ENCODE measurements at places on chromosomes 6 and 20.

GRCh38 chr6:144586986-144587385 lies 301.9 kb downstream of the UTRN start:
- DNase-seq: no peak

DNA sequence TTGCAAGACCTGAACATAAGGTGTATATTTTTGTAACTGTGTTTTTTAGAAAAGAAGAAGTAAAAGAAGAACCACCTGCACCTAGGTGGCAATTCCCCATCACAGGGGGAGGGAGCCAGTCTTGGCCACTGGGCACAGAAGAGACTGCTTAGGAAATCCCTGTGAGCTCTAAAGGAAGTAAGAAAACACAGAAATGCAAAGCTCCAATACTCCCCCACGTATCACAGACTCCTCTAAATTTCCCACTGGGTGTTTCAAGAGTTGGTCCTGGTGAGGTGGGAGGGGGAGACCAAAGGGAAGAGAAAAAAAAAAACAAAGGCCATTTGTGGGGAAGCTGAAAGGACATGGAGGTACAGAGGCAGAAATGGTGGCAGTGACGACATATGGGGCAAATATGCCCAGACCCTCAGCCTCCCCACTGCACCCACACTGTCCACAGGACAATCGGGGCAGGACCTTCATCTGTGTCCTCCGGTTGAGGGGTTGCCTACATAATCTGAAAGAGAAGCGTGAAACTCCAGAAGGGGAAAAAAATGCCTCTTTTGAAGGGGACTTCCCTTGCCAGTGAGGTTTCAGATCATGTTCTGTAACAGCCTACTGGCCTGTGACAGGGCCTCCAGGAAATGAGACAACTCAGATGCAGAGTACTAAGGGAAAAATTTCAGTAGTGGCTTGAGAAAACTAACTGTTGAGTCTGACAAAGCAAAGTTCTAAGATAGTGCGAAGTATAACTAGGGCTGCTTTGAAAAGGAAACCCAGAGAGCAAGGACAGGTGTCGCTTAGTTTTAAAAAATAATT lies 226.2 kb upstream of the MARCKS start:
- no peak for DNase-seq

- DNase-seq: no peak
These were observed 2.7 kb upstream of the CRISP1 start for GRCh38 chr6:49868951-49869529.

GRCh38 chr6:39300739-39301138 lies 13.5 kb downstream of the KCNK17 start:
- no peak for DNase-seq

- DNase-seq: no peak
These were observed 64.5 kb upstream of the TASP1 start for GRCh38 chr20:13703265-13703664.

- no peak for DNase-seq
These were observed 621.6 kb downstream of the KIF16B start for GRCh38 chr20:15951658-15952057.

DNA sequence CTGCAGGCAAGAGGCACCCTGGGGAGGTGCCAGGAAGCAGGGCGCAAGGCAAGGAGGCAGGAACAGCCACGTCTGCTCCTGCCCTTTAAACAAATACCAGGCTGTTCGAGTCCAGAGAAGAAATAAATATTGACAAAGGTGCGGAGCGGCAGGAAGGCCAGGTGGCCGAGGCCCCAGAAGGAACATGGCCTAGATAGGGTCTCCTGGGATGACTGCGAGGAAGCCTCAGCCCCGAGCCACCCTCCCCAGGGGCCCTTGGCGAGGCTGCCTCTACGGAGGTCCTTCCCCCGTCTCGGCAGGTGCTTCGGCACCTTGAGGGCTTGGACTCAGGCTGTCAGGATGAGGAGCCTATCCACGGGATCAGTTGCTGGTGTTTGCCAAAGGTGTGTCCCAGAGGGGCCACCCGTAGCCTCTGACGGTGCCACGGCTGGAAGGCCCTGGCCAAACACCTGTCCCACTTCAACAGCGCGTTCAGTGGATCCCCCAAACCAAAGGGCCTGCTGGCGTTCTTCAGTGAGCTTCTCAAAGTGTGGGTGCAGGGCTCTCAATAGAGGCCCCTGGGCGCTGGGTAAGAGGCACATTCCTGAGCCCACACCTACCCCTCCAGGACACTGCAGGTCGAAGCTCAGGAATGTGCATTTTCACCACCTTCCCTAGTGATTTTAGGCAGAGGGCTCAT lies 39.8 kb downstream of the SNX5 start:
- no peak for DNase-seq

DNA sequence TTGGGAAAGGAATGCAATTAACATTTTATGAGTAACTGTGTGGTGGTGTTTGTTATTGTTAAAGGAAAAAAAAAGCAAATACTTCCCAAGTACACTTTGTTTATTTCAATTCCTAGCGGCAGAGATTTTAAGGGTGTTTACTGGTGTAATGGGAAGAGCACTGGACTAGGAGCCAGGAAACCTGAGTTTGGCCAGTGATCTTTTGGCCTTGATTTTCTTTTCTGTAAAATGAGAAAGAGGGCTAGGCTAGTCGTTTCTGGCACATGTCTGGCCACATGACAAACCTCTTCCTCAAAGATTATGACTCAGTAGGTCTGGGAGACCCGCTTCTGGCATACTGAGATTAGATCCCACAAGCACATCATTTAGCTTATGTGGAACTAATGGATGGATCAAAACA lies 428.1 kb upstream of the NOX3 start:
- DNase-seq: no peak

GRCh38 chr6:165717732-165718465 lies 54.9 kb upstream of the PDE10A start:
- no peak for DNase-seq

DNA sequence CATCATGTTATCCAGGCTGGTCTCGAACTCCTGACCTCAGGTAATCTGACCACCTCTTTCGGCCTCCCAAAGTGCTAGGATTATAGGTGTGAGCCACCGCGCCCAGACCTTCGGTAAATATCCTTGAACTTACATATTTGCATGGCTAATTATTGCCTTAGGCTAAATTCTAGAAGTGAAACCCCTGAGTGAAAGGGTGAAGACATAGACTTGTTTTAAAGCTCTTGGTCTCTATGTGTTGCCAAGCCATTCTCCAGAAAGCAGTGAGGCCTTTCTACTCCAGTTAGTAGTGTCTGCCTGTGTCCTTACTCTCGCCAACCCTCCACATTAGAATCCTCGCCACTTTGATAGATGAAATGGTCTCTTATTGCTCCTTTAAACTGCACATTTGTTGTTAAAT lies 2.6 kb upstream of the NOTCH4 start:
- no peak for DNase-seq

- DNase-seq: no peak
These were observed 10.7 kb downstream of the HMGN3 start for GRCh38 chr6:79223611-79224404.

DNA sequence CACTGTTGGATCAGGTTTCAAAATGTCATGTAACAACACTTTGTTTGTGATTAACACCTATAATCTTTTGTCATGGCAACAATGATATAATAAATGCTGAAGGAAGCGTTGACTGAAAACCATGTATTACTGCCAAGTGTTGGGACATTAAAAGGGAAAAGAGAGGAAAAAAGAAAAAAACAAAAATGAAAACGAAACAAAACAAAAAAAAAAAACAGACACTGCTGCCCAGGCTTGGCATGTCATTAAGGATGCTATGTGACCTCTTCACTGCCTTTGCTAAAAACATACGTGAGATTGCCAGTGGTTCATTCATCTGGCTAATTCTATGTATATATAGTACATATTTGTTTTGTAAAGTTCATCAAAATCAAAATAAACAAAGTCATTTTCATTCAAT lies 516.7 kb upstream of the RNF217 start:
- no peak for DNase-seq

GRCh38 chr6:47413752-47414422 lies 63.7 kb upstream of the CD2AP start:
- DNase-seq: no peak

- no peak for DNase-seq
These were observed 270.5 kb upstream of the PLN start for GRCh38 chr6:118277631-118278030.

DNA sequence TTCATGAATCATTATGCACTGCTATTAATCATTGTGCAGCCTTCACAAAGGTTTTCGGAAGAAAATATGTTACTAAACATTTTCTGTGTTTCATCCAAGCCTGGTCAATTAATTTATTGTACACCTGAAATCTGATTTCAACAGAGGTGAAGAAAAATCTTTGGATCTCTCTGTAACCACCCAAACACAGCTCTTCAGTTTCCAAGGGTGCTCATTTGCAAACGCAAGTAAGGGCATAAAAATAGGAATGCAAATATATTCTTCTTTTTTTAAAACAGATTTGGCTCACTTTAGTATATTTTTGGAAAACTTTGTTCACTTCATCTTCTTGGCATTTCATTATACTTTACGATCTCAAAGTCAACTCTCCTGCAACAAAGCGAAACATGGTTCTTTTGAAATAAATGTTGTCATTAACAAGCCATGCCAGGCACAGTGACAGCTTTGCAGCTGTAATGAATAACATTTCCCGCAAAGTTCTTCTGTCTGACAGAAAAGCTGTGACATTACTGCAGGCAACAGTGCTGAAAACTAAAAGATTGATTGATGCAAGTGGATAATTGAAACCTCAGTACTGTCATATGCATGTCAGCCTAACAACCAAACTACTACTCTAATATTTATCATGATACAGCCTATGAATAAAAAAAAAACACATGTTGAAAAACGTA lies 348.3 kb downstream of the FRK start:
- DNase-seq: no peak

- DNase-seq: no peak
These were observed 35.8 kb downstream of the GCM1 start for GRCh38 chr6:53112871-53113270.

DNA sequence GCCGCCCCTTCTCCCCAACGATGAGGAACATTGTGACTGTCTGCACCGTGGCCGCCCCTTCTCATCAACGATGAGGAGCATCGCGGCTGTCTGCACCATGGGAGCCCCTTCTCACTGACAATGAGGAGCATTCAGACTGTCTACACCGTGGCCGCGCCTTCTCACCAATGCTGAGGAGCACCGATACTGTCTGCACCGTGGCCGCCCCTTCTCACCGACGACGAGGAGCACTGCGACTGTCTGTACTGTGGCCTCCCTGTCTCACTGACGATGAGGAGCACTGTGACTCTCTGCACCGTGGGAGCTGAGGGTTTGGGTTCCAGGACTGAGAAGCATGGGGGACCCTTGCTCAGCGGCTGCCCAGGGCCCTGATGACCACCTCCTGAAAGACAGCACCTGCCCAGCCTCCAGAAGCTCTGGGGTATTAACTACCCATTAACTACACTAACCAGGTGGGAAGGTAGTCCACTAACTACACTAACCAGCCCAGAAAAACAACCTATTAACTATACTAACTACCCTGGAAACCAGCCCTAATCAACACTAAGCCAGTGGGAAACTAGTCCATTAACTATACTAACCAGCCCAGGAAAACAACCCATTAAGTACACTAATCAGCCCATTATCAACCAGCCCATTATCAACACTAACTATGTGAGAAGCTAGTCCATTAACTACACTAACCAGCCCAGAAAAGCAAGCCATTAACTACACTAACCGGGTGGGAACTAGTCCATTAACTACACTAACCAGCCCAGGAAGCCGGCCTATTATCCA lies 116.9 kb downstream of the TAF4 start:
- no peak for DNase-seq

- no peak for DNase-seq
These were observed 16.4 kb upstream of the ENPP4 start for GRCh38 chr6:46113370-46113769.

GRCh38 chr6:147859071-147859470 lies 350.6 kb downstream of the SAMD5 start:
- no peak for DNase-seq

GRCh38 chr6:167707686-167708500 lies 118.8 kb upstream of the AFDN start:
- no peak for DNase-seq

DNA sequence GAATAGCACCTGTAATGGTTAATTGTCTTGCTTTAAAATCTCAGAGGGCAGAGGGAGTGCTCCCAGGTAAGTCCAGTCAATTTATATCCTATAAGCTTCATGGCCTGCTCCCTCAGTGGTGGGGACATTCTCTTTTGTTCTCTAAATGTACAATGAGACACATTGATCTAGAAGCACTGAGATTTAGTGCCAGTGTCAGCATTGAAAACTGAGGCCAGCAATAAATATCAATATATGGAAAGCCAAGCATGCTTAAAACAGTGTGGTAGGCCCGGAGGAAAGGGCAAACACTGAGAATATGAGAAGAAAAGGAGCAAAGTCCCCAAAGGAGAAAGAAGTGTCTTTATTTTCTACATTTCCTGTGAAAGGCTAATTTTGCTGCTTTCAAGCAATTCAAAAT lies 68.4 kb upstream of the CCN2 start:
- DNase-seq: no peak

DNA sequence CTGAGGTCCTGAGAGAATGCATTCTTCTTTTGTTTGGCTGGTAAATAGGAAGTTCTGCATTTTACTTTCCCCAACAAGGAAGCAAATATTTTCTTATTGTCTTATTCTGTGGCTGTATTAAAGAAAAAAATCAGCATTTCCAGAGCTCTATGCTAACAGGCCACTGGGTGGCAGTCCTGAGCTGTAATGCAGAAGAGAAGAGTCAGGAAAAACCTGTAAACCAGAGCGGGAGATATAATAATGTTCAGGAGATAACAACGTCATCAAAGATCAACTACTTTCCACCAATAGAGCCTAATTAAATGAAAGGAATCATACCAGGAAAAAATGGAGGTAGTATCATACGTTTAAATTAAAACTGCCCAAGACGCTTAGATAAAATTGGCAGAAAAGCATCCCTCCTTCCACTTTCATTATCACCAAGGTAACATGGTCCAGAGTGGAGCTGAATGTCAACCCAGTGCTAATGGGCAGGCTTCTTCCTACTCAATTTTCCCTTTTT lies 55.6 kb upstream of the CARMIL1 start:
- peak; percentile 32 for DNase-seq

GRCh38 chr6:142833054-142833453 lies 111.9 kb downstream of the HIVEP2 start:
- DNase-seq: no peak

DNA sequence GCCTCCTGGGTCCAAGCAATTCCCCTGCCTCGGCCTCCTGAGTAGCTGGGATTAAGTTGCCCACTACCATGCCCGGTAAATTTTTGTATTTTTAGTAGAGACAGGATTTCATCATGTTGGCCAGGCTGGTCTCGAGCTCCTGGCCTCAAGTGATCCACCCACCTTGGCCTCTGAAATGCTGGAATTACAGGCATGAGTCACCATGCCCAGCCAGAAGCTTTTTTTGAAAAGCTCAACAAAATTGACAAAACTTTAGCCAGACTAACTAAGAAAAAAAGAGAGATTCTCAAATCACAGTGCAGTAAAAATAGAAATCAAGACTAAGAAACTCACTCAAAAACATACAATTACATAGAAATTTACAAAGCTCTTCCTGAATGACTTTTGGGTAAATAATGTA lies 420.6 kb downstream of the COL12A1 start:
- no peak for DNase-seq

DNA sequence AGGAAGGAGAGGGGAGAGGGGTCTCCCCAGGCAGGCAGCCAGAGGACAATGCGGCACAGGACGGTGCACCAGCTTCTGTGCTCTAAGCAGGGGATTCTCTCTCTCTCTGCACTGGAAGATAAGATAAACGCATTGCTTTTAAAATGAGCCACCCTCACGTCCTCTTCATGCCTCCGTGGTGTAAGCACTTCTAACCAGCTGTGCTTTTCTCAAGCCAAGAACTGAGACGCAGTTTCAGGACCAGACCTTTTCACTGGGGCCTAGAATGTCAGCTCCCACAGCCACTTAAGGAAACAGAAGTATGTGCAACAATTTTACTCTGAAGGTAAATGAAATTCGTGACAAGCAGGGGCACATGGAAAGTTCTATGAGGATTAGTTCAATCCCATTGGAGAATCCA lies 82.4 kb downstream of the PSMB1 start:
- no peak for DNase-seq

- DNase-seq: no peak
These were observed 296.3 kb downstream of the CDKAL1 start for GRCh38 chr6:20830576-20830975.

Measured in progenitor cell of endocrine pancreas (in vitro differentiated cells).